NCI-H2029 treated with DMSO at 0.1 percent for 48 hours (cell line): ENCODE measurements at places on chromosomes 5 and 9.

GRCh38 chr5:15604986-15605385 lies 105.0 kb downstream of the FBXL7 start:
- DNase-seq = no peak

DNA sequence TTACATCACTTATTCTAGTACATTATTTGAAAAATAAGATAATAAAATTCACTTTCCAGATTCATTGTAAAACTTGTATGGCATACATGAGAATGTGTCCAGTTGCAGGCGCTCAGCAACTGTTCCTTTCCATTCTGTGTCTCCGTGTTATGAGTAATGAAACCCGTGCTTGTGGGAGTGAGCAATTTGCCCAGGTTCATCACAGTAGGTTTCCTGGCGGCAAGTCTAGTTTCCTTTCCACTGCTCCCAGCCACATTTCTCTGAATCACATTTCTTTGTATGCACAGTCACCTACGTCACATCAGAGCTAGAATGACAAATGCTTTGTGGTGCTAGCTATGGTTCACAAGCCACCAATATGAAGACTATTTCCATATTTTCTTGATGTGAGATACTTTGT lies 39.9 kb downstream of the MOCS2 start:
- no peak for DNase-seq

GRCh38 chr9:134987376-134987775 lies 69.7 kb upstream of the FCN1 start:
- DNase-seq = no peak

DNA sequence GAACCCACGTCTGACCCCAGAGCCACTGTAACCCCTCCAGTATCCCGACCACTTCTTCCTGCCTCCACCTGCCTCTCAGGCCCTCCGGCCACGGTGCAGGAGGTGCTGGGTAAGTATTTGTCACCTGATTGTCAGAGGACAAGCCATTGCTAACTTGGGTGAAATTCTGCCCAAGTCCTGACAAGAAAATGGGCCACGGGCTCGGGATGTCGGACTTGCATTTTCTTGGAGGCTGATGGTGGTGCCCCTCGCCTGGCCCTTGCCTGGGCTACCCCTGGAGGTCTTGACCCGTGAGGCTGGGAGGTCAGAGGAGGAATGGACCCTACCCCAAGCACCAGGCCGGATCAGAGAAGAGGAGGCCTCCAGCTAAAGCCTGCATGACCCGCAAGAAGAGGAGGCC lies 149.7 kb upstream of the COL5A1 start:
- DNase-seq = no peak

GRCh38 chr5:100858987-100859545 lies 44.0 kb downstream of the ST8SIA4 start:
- DNase-seq = no peak

- DNase-seq = no peak
Observed at GRCh38 chr5:152170350-152170749, 234.7 kb downstream of the NMUR2 start.

DNA sequence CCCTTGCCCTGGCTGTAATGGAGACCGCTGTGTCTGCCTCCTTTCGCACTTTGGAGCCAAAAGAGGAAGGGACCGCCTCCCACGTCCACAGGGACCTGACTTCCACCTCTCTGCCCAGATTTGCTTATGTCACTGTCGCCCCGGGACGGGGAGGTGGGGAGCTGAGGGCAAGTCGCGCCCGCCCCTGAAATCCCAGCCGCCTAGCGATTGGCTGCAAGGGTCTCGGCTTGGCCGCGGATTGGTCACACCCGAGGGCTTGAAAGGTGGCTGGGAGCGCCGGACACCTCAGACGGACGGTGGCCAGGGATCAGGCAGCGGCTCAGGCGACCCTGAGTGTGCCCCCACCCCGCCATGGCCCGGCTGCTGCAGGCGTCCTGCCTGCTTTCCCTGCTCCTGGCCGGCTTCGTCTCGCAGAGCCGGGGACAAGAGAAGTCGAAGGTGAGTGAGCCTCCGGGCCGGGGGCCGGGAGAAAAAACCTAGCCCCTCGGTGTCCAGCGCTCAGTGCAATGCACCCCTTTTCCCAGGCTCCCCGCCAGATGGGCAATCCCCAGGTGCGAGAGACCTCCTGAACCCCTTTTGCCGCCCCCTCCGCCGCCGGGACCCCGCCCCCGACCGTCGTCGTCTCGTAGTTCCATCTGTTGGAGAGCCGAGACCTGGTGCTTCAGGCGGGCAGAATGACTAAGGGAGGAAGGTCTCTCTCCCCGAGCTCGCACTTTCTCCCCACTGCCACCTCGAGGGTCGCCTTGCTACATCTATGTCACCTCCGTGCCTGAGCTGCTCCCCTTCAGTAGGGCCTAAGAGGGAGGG lies at the start of gene GPX3:
Gene GPX3, plus strand, starts transcription at position 288 of the 807 bp plus-strand sequence. Its CDS starts 64 bp downstream, at position 352.
- DNase-seq = peak; percentile 2

DNA sequence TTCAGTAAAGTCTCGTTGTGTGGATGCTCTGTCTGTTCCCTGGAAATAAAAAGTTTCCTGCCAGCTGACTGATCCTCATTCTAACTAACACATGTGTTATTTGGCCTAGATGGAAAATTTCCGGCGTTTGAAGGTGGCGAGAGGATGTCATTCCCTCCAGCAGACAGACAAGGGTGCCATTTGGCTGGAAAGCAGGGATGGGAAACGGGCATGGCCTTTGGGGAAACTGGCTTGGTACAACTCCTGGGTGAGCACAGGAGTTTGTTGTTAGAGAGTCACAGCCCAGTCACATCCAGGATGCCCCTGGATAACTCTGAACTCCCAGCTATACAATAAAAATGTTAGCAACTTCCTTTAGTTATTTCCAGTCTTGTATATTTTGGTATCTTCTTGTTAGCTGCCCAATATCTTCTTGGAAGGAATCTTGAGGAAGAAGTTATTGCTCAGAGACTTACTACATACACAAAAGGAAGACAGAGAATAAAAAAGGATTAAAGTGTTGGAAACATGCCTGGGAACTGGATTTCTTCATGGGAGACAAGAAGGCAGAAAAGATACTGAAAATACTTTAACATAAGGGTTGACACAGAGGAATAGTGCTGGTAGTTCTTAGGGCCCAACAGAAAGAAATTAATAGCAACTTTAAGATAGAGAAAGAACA lies 41.9 kb downstream of the TEK start:
- DNase-seq = no peak

DNA sequence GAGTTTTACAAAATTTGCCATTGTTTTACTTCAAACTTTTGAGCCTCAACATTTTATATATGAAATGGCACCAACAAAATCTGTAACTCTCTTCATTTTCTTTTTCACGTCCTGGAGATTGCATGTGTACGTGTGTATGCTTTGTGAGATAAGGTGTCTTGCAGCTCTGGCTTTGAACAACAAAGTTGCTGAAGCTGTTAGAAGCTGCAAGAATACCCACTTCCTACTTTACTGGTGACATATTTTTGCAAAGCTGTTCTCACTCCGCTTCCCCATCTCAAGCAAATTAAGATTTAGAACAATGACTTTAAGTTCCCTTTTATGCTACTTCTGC lies 41.8 kb downstream of the FYB1 start:
- DNase-seq = no peak

DNA sequence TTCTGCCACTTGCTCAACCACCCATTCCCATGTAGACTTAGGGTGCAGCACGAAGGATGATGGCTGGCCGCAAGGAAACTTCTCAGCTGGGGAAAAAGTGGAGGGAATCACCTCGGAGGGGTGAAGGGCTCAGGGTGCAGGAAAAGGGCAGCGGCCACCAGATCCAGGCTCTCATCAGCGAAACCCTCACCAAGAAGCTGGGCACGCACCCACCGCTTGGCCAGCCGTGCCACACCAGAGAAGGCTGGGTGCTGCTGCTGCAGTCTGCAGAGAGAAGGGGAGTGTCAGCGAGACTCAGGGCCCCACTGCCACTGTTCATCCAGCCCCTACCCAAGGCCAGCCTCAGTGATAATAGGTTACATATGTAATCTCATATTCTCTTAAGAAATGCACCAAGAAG lies 8.6 kb downstream of the NOL6 start:
- DNase-seq = no peak

GRCh38 chr9:85225180-85225579 lies 516.6 kb downstream of the AGTPBP1 start:
- DNase-seq = no peak

DNA sequence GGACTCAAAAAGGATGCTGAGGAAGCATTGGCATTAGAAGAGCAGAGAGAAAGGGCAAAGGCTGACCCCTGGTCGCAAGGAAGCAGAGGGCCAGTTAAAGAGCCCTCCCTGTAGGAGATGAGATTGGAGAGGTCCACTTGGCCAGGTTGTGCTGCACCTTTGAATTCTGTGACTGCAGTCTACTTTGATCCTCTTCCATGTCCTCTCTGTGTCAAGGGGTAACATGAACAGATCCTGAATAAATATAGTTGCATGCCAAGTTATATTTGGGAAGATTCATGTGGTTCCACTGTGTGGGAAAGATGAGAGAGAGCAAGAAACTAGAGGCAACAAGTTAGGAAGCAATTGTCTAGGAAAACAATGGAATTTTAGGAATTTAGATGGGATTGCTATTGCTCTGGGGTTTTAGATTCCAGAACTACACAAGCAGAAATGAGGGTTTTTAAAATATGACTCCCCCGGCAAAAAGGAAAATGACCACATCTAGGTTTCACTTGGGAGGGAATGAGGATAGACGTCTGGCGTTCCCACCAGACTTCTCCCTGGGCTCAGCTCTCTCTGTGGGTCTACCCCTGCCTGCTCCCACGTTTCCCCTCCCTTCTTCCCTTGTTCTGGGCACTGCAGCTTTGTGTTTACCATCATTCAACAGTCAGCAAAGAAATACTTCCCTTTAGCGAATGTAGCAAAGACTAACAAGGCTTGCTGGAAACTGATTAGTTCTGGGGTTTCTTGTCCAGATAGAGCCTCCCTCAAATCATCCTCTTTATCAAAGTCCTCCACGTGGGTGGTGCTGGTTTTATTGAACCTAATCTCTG lies 63.6 kb downstream of the SNX18 start:
- DNase-seq = no peak

- DNase-seq = no peak
Observed at GRCh38 chr5:97729938-97730337, 546.9 kb upstream of the RIOK2 start.

- DNase-seq = peak; percentile 22
Observed at GRCh38 chr9:137487454-137488326, 28.6 kb upstream of the NSMF start.
